Astrocyte (in vitro differentiated cells and primary cell): ENCODE measurements at places on chromosomes 2 and 18. TPM values are rescaled to one million over a fixed set of nuclear protein-coding genes. Genes with fewer than 3 reads are reported as not detected.

The FSHR gene
- total RNA-seq = 0.30 and 0.38 TPM in 2 replicates

- DNase-seq = no peak
Measured at GRCh38 chr2:59018737-59019136, 777.6 kb upstream of the FANCL start.

The CRYBA2 gene
- not detected in 2 replicates for total RNA-seq

The STPG4 gene
- total RNA-seq = 0.55 and 0.64 TPM in 2 replicates

The FEV gene
- total RNA-seq = not detected in 2 replicates

GRCh38 chr18:65414501-65414900 lies 336.3 kb upstream of the CDH7 start:
- no peak for DNase-seq

- DNase-seq = peak; percentile 84
Measured at GRCh38 chr2:223050900-223051504, 988 bp upstream of the KCNE4 start.

DNA sequence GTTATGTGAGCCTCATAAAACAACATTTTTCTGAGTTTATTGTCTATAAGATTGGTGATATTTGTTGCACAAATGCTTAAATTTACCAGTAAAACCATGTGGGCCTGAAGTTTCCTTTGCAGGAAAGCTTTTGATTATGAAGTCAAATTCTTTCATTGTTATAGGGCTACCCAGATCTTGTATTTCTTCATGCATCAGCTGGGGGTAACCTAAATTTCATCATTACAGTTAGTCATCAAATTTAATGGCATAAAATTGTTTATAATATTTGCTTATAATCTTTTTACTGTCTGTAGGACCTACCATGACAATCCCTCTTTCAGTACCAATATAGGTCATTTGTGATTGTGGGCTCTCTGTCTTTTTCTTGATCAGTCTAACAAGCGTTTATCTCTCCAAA lies 47.8 kb downstream of the SMAD2 start:
- DNase-seq = no peak

The CCDC102B gene
- 7.9 and 10.2 TPM in 2 replicates for total RNA-seq

The MYOM1 gene
- total RNA-seq = 0.57 and 0.94 TPM in 2 replicates

DNA sequence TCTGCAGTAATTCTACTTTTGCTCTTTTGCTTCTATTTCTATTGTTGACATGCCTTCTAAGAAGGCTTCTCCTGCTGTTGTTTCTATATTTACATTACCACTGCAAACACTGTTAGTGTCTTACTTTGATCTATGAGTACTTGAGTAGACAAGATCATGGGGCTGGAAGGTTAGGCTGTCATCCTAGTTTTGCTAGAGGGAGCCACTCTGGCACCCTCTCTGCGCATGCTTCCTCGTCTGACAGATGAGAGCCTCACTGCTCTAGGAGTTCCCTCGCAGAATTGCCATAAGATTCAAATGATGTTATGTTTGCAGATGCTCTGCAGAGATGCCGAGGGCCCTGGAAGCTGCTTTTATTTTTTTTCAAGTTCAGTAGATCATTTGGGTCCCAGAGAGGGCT lies 185.6 kb downstream of the RNF144A start:
- no peak for DNase-seq

The ECEL1 gene
- 0.14 TPM in 1 of 2 replicates, not detected in the other for total RNA-seq
